ENCODE measurements at places on chromosomes 4 and X.

DNA sequence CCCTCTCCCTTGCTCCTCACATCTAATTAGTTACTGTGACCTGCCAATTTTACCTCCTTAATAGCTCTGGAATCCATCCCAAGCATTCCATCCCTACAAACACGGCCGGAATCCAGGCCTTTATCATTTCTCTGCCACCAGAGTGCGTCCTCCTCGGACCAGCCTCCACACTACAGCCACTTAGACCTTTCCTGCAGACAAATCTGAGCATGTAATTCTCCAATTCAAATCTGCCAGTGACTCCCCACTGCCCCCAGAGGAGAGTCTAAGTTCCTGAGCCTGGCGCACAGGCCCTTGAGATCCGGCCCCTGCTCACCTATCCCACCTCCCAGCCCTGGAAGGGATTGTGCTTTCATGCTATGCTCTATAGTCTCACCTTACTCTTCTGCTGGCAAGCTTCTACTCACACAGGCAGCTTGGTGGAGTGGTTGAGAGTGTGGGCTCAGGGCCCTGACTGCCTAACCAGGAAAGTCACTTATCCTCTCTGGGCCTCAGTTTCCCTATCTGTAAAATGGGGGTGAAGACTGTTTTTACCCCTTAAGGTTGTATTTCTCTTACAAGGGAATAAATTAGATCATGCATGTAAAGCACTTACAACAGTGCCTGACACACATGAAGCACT, 31.2 kb downstream of the PJA1 start:
- peak; percentile 66 for DNase-seq

DNA sequence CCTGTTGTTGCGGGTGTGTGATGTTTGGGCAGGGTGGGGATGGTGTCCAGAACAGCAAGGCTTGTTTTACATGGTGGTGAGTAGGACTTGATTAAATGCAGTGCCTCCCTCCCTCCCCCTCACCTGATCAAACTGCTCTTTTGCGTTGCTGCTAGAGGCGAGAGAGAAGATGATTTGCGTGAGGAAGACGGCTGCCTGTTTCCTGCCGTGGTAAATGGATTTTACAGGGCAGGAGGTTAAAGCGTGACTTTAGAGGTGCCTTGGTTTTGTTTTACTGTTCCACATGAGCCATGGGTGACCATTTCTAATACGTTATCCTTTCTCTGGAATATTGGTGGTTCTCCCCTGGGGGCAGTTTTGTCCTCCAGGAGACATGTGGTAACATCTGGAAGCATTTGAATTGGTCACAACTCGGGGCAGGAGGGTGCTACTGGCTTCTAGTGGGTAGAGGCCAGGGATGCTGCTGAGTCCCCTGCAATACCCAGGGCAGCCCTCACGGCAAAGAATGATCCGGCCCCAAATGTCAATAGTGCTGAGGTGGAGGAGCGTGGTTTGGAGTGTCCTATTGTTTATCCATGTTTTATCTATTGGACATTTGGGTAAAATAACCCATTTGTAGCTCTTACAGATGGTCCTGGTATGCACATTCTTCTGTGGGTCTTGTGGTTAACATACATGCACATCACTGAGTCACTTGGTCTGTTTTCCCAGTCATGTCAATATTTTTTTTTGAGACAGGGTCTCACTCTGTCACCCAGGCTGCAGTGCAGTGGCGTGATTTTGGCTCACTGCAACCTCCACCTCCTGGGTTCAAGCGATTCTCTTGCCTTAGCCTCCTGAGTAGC, 73.7 kb downstream of the SHROOM2 start:
- no peak for DNase-seq

GRCh38 chrX:4932790-4933189, 1219.3 kb upstream of the PRKX start:
- DNase-seq: no peak

GRCh38 chrX:81202456-81202819, 536 bp downstream of the SH3BGRL start:
- no peak for DNase-seq

DNA sequence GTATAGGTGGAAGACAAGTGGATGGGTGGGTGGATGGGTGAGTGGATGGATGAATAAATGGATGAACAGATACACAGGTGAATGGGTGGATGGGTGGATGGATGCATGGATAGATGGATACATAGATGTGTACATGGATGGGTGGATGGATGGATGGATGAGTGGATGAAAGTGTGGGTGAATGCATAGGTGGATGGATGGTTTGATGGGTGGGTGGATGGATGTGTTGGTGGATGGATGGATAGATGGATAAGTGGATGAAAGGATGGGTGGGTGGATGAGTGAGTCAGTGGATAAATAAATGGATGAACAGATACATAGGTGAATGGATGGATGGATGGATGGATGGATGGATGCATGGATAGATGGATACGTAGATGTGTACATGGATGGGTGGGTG, 1.6 kb downstream of the CRLF2 start:
- no peak for DNase-seq

- DNase-seq: no peak
These were observed 106.2 kb upstream of the FAT1 start for GRCh38 chr4:186829740-186830449.

DNA sequence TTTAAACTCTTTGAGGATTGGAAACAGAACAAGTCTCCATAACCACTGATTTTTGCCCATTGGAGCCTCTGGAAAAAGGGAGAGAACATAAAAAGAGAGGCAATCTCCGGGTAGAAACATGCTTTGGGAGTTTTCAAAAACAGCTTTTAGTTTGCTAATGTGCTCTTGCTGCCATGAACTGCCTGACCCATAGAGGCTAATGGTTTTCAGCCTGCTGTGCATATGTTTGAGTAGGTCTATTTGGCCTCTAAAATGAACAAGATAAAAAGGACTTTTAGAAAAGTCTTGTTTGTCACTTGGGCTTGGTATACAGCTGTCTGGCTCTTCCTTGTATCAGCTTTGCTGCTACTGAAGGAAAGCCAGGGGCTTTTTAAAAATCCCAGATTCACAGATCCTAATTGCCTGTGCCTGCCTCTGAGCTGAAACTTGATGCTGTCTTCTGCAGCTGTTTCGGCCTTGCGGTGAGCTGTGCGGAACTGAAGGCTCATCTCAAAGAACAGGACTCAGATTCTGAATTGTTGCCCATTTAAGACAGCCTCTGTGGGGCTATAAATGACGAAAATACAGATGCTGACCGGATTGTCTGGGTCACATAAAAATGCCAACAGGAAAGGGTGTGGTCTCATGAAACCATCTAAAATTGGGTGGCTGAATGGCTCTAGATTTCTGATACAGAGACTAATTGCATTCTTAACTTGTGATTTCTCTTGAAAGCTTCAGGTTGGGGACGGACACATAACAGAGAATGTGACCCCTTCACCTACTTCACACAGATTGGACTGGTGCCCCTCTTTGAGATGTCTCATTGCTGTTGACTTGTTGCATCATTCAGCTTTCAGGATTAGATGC, 18.4 kb upstream of the ZNF41 start:
- no peak for DNase-seq

- DNase-seq: no peak
These were observed 97.1 kb upstream of the FAM9B start for GRCh38 chrX:9131066-9131465.

DNA sequence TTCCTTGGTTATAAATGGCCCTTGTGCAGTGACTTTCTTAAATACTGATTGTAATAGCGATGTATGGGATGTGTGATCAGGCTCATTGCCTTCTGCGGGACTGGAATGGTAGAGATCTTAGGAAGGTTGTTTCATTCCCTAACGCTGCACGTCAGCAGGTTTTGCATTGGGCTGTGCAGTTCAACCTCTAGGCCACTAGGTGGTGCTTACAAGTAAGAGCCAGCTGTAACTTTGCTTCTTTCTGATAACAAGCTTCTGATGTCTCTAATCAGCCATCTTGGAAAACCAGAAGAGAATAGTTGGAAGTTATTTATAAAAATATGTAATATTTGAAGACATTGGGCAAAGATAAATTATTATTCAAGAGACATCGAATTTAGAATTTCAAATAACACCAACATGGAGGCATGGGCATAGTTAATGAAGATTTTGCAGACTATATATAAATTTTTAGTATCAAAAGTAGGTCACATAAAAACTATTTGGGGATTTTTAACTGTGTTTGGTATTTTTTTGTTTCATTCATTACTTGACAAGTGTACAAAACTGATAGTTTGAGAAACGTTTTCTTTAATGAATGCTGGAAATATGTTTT, 339.7 kb upstream of the PCDH7 start:
- peak; percentile 9 for DNase-seq

DNA sequence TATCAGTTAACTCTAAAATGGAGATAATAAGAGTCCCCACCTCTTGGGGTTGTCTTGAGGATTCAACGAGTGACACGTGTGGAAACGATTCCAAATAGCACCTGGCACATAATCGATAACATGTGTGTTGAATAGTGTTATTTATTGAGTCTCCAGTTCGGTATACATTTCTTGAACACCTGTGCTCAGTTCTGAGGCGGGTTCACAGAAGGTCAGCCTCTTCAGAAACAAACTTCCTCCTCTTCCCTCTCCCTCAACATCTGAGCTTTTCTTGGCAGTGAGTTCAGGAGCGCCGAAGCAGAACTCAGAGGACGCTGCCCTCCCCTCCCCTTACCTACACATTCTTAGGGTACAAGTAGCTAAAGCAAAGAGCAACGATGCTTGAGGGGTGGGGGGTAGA, 934 bp downstream of the PDHA1 start:
- DNase-seq: no peak

- DNase-seq: no peak
These were observed 169.5 kb upstream of the SCML1 start for GRCh38 chrX:17567821-17568220.

- no peak for DNase-seq
These were observed 297.6 kb upstream of the STS start for GRCh38 chrX:6849716-6850414.

DNA sequence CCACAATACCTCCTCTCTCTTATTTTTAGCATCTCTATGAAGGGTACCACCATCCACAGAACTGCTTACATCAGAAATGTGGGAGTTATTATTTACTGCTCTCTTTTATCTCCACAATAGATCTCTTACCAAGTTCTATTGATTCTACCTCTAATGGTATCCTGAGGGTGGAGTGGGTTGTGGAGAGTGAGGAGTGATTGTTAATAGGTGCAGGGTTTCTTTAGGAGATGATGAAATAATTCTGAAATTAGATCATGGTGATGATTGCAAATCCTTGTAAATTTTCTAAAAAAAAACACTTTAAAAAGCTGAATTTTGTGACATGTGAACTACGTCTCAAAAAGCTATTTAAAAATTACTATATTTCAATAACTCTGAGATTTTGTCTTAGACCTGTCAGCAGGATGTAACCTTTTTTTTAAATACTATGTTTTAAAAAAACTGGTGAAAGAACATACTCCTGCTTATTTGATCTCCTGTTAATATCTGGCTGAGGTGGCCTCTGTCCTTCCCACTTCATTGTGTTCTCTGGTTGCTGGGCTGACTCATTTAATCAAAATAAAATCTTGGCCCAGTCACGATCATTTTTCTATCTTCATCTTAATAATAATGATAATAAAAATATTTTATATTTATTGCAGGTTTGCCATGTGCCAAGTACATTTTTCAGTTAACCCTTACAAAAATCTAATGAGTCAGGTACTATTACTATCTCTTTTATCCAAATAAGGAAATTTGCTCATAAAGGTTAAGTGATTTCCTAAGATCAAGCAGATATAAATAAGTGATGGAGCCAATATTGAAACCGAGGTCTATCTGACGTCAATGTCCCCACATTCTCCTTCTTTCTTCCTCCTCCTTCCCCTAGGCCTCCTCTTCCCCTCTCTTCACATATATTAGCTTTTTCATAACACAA, 73.5 kb downstream of the GLUD2 start:
- DNase-seq: no peak

DNA sequence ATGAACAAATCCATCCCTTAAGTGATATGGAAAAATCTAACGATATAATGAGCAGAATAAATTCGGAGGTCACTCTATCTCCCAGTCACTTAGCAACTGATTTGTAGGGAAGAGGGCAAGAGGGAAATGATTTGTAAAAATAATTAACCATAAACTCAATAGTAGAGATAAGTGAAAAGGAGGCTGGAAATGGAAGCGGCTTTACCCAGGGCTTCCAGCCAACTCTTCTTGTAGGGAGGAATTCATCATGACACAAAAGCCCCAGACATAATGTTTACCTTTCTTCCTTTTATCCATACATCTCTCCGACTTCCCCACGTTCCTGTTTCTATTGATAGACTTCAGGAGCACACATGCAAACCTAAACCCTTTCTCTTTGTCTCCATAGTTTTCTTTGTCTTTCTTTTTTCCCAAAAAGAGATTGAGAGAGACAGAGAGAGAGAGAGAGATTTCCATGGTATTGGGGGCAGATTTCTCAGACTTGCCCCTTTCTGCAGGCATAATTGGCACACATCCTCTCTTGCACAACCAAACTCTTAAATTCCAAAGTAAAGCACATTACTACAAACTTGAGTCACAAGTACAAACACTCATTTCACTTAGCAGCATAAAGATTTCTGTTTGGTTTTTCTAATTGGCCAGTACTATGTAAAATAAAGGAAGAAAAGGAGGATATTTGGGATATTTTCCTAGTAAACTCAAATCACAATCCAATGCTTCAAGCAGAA, 140.9 kb downstream of the MAPK10 start:
- no peak for DNase-seq

- no peak for DNase-seq
These were observed 209.3 kb downstream of the CHIC2 start for GRCh38 chr4:53854991-53855568.

- DNase-seq: no peak
These were observed 105.6 kb downstream of the EFNB1 start for GRCh38 chrX:68934421-68934820.

DNA sequence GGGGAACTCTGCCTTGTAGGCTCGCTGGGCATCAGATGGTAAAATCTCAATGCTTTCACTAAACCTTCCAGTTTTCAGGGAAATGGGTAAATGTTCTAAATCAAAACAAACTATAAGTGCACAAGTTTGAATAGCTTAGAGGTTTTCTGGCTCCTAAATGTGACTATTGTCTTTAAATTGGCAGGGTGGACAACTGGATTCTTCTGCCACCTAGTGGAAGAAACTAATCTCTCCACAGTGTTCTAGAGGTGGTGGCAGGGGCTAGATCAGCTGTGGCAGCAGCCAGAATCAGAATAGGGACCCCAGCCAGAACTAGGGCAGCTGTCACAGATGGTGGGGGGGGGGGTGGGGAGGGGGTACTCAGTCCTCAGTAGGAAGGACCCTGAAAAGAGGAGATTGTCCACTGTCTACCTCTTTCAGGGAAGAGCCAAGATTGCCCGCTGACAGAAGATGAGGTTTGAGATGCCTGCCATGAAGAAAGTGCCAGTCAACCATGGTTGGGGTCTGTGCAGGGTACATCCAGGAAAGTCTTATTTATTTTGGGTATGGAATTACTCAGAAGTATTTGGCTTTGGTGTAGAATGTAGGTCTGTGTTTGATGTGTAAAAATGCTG, 201.4 kb downstream of the CCNG2 start:
- peak; percentile 62 for DNase-seq
